ENCODE measurements at places on chromosomes 7 and 10.
A peak's percentile ranks its signal among the peaks of the same experiment; 100 is the strongest.

DNA sequence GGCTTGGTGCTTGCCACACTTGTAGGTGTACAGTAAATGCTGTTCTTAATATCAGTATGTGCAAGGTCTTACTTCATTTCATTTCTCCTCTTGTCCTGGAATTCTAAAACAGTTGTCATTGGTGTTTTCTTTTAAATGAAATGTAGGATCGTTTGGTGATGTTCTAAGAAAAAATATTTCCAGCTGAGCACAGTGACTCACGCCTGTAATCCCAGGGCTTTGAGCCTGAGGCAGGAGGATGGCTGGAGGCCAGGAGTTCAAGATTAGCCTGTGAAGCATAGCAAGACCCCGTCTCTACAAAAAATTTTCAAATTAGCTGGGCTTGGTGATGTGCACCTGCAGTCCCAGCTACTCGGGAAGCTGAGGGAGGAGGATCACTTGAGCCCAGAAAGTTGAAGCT is 32.6 kb upstream of the ELN start:
- no peak for DNase-seq

DNA sequence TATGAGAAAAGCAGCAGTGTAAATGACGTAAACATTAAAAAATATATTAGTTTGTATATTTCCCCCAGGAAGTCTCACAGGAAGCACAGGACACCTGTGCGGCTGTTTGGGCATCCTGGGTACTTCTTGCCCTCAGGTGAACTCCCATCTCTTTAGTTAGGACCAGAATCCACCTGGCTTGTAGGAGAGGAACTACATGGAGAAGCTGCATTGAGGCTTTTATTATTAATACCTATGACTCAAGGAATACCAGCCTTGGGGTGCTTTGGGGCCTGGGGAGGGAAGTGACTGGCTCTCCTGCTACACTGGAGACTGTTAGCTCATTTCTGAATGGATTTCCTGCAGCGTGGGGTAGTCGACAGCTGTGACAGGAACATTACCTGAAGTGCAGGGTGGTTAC is 40.0 kb upstream of the GSDME start:
- DNase-seq, result no peak

DNA sequence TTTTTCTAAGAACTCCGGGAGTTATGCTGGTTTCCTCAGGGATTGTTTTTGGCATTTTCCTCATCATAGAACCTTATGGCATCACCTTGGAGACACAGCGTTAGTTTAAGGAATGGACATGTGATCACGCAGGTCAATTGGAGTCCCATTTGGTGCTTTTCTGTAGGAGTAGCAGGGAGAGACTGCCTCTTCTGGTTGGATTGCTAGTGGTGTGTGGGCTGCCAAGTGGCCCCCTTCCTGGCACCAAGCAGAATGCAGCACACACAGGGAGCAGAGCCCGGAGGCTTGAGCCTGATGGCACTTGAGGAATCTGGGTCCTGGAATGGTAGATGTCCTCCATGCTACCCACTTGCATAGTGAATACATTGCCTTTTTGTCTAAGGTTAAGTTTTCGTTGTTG is 57.9 kb downstream of the SDK1 start:
- DNase-seq, result no peak

- no peak for DNase-seq
These were observed 76.7 kb upstream of the MTPN start for GRCh38 chr7:136053689-136054485.

- DNase-seq, result no peak
These were observed 519.3 kb upstream of the MKI67 start for GRCh38 chr10:128645486-128645885.

DNA sequence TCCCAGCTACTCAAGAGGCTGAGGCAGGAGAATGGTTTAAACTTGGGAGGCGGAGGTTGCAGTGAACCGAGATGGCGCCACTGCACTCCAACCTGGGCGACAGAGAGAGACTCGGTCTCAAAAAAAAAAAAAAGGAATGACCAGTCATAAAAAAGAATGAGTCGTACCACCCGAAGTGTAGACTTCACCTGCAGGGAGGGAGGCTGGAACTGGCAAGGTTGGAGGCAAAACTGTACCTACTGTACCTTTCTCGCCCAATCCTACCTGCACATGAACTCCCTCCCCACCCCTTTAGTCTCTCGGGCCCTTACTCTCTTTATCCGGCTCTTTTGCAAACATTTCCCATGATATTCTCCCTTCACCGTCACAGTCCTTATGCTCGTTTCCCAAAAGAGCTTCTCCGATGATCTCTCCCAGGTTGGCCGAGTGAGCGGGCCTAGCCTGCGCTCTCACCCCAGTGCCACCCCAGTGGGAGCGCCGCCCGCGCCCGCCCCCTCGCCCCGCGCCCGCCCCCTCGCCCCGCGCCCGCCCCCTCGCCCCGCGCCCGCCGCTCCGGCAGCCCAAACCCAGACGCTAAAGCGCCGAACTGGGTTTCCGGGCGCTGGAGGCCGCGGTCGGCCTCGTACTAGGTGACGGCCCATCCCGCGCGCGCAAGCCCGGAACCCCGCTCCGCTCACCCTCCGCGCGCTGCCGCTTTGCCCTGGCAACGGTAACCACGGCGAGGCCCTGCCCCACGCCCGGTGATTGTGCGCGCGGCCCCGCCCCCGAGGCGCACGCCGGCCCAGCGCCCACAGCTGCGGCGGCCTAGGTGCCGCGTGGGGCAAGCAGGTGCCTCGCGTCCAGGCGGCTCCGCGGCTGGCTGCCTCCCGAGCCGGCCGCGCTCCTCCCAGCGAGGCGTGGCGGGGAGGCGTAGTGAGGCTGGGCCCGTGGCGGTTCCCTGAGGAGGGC is at the start of gene SMKR1:
Gene SMKR1, plus strand, starts transcription at position 772 of the 948 bp plus-strand sequence. CDS start 294 bp downstream, outside the sequence.
- DNase-seq, result peak; percentile 83

- no peak for DNase-seq
These were observed 138.3 kb upstream of the PALS2 start for GRCh38 chr7:24434972-24435371.

- DNase-seq, result no peak
These were observed 2.1 kb downstream of the BAIAP2L1 start for GRCh38 chr7:98398567-98399372.

- DNase-seq, result no peak
These were observed 108.7 kb downstream of the TYW1 start for GRCh38 chr7:67105377-67105776.

DNA sequence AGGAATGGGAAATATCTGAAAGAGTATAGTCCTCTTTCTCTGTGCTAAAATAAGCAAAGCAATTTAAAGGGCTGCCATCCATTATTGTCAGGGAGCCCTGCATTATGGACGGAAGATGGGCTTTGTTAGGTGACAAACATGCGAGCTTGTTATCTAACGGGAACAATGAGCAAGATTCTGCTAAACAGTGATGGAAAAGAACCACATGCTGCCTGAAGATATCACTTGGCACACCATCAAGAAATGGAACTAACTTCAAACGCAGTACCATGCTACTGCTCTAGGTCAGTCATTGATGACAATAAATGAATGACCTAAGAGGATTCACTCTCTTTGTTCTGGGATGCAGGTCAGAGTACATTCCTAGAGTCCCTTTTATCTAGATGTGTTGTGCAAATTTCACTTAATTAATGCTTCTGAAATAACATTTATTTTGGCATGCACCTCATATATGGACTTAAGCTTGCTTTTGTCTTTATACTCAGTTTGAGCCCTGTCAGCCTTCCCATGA is 175.7 kb upstream of the PTN start:
- no peak for DNase-seq

- no peak for DNase-seq
These were observed 2.1 kb downstream of the ADD3 start for GRCh38 chr10:110009736-110010475.

DNA sequence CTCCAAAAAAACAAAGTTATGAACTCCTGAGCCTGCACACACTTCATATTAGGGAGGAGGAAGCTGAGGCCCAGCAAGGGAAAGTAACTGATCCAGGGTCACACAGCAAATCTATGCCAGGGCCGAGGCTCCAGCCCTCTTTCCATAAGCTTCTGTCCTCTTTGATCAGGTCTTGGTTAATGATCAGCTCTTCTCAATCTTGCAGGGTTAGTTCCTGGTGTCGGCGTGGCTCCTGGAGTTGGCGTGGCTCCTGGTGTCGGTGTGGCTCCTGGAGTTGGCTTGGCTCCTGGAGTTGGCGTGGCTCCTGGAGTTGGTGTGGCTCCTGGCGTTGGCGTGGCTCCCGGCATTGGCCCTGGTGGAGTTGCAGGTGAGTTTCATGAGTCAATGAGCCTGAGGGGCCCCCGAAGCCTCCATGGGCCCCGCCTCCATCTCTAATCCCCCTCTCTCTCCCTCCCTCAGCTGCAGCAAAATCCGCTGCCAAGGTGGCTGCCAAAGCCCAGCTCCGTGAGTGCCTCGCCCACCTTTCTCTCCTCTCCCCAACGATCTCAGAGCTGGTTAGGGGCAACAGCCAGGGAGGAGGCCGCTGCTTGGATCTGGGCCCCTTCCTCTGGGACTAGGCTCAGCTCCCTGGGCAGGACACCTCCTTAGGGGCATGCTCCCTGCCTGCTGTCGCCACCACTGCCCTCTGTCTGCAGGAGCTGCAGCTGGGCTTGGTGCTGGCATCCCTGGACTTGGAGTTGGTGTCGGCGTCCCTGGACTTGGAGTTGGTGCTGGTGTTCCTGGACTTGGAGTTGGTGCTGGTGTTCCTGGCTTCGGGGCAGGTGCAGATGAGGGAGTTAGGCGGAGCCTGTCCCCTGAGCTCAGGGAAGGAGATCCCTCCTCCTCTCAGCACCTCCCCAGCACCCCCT is 23.7 kb upstream of the LIMK1 start:
- DNase-seq, result no peak

Measured in stimulated activated CD4-positive, alpha-beta T cell treated with anti-CD3 and anti-CD28 coated beads, Interleukin-1b, Interleukin-23, amount 100 ng/mL, for 24 hours (primary cell).